ENCODE measurements at places on chromosomes 2 and 18. TPM values are rescaled to one million over a fixed set of nuclear protein-coding genes. Genes with fewer than 3 reads are reported as not detected.
A peak's percentile ranks its signal among the peaks of the same experiment; 100 is the strongest.

DNA sequence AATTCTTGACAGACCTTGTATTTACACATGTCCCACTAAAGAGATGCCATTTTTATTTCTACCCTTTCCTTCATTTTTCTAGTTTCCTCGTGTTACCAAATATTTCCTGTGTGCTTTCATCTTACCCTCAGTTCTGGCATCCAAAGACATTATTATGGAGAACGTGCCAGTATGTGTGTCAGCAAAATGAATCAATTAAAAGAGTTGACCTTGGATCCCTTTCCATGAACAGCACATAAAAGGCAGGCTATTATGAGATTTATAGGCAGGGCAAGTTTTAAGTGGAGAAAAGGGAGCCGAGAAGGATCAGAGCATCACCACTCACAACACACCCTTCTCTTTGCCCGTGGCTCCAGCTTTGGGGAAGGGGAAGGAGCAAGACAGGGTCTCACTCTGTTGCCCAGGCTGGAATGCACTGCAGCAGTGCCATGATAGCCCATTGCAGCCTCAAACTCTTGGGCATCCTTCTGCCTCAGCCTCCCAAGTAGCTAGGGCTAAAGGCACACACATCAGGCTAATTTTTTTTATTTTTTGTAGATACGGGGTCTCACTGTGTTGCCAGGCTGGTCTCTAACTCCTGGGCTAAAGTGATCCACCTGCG, 149.9 kb downstream of the GFPT1 start:
- DNase-seq, result no peak

DNA sequence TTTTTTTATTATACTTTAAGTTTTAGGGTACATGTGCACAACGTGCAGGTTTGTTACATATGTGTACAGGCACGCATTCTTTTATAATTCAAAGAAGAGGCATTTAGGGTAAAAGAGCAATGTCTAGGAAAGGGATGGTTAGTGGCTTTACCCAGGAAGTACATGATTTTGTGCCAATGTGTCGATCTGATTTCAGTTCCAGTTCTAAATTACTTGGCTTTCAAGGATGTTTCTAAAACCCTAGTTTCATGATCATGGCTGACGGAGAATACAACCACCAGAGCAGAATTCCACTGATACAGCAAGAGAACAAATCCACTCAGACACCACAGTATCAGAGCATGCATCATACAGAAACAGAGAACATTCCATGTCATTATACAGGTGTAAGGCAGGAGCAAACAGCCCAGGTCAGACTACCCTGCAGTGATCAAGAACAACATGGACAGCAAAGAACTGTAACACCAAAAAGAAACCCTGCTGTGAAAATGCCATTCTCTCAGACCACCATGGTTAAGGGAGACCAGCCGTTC, 116.7 kb upstream of the STK17B start:
- DNase-seq, result no peak

DNA sequence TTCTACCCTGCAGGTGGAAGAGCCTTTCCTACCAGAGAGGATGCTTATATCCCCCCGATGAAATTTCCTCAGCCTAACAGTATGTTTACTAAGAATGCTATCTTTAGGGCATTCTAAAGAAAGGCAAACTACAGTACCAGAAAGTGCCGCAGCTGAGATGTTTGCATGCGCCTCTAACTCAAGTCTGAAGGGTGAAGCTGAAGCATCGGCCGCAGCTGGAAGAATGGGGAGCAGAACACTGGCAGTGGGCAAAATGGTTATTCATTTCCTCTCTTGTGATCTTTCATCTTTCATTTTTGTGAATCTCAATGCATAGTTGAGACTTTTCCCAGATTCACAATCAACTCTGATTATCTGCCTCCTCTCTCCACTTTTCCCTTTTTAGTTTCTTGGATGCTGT, 648.2 kb upstream of the ZEB2 start:
- no peak for DNase-seq

NCKAP5 gene
- 1.8 TPM for total RNA-seq

DNA sequence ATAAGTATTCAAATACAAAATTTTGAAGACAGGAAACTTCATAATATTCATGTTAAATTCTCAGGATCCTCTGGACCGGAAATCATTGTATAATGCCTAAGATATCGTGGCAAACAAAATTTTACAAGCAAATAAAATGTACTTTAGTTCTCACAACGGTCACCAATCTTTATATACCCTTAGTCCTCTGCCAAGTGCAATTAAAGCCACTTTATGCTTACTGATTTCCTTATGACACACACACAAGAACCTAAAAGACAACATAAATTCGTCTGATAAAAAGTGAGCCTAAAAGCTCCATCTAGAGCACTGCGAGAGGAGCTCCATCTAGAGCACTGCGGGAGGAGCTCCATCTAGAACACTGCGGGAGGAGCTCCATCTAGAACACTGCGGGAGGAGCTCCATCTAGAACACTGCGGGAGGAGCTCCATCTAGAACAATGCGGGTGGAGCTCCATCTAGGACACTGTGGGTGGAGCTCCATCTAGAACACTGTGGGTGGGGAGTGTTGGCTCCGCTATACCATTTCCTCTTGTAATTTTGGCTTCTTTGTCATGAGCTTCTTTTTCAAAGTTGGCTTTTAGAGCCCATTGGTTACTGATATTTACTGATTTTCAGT, 15.9 kb downstream of the ATP8B1 start:
- no peak for DNase-seq

- no peak for DNase-seq
Measured at GRCh38 chr2:205323929-205324328, 358.4 kb upstream of the NRP2 start.

KCNF1 gene
- total RNA-seq, result not detected

DNA sequence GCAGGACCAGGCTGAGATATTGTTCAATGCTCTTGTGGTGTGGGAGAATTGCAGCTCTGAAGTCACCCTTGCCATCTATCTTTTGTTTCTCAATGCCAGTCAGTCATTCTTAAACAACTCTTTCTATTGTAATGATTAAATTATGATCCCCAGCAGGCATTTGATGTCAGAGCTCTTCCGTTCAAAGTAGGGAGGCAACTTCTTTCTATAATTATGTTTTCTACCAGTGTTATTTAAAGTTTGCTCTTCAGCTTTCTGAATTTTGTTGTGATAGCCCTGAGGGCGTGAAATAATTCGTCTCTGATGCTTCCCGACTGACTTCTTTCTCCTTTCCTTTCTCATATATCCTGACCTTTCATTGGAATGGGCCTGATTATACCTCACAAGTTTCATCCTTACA, 161.4 kb upstream of the KLHL14 start:
- DNase-seq, result no peak

- no peak for DNase-seq
Measured at GRCh38 chr2:37944268-37944667, 19.2 kb downstream of the RMDN2 start.

DNA sequence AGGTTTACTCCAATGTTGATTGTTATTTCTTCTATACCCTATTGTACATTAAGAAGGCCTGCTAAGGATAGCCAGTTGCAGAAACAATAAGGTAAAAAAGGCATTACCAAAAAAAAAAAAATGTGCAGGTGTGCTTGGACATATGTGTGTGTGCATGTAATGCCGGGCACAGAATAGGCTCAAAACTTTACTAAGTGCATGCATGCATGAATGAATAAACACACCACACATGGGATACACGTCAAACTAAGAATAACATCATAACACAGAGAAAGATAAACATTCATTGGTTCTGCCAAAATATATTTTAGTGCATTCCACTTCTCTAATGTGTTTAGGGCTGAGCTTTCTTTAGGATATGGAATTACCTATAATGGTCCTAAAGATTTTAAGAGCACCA, 298.2 kb downstream of the TCF4 start:
- DNase-seq, result no peak

DNA sequence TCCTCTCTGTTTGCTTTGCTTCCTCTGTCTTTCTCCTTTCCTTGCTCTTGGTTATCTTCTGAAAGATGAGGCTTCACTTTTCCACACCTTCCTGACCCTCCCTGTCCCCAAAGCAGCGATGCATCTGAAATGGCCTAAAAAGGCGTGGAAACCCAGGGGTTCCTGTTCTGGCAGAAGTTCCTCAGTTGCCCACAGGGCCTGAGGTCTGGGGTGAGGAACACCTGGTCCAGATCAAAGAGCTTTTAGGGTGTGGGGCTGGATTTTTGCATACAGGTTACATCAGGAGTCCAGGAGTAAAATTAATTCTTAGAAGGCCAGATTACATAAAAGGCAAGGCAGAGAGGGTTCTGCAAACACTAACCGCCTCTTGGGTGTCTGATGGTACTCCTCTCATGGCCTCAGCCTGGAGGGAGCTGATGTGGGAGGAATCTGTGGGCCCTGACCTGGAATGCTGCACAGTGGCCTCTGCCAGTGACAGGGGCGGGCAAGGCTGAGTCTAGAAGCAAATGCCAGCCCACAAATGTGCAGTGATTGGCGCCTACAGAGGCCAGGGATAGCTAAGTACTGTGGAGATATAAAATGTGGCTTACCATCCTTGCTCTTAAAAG, 41.8 kb downstream of the INPP4A start:
- DNase-seq, result no peak

SFTPB gene
- not detected for total RNA-seq

- DNase-seq, result no peak
Measured at GRCh38 chr2:186486651-186487647, 889 bp downstream of the ZC3H15 start.

- DNase-seq, result peak; percentile 73
Measured at GRCh38 chr18:45670281-45670962, 53.6 kb upstream of the SLC14A1 start.

ATRAID gene
- total RNA-seq, result 187 TPM

UGT1A8 gene
- not detected for total RNA-seq

GRCh38 chr18:30689216-30689615, 353.3 kb downstream of the DSC3 start:
- DNase-seq, result no peak

NR4A2 gene
- 0.72 TPM for total RNA-seq

GRCh38 chr18:23136326-23137096, 1.2 kb downstream of the CABLES1 start:
- peak; percentile 96 for DNase-seq

- no peak for DNase-seq
Measured at GRCh38 chr18:76587147-76587878, 92.3 kb upstream of the ZNF516 start.

DNA sequence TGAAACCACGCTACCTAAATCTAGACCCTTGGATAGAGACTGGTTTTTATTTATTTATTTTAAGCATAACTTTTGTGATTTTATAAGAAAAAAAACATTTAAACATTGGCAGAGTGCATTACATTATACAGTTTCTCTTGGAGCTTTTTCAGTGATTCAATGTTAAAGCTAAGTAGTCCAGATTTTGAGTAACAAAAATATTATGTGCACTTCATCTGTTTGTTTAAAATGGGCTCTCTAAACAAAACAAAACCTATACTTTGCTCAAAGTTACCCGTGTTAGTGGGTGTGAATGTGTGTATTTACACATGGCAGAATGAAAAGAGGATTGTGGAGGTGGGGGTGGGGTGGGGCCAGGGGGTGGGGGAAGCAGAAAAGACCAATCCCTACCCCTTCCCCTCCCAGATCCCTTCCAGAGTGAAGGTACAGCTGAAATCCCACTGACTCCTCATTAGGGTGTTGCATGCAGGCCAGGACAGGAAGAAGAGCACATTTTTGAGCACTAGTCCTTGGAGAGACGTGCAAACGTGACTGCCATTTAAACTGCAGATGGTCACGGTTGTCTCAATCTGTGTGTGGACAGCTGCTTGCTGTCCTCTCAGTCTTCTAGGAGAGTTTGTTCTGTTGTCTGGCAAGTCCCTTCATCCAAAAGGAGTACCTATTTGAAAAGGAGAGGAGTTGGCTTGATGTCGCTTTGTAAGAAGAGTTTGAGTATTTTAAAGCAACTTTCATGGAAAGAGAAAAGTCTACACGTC, 303.0 kb downstream of the ICOS start:
- no peak for DNase-seq

LIMS4 gene
- 15.9 TPM for total RNA-seq

DNA sequence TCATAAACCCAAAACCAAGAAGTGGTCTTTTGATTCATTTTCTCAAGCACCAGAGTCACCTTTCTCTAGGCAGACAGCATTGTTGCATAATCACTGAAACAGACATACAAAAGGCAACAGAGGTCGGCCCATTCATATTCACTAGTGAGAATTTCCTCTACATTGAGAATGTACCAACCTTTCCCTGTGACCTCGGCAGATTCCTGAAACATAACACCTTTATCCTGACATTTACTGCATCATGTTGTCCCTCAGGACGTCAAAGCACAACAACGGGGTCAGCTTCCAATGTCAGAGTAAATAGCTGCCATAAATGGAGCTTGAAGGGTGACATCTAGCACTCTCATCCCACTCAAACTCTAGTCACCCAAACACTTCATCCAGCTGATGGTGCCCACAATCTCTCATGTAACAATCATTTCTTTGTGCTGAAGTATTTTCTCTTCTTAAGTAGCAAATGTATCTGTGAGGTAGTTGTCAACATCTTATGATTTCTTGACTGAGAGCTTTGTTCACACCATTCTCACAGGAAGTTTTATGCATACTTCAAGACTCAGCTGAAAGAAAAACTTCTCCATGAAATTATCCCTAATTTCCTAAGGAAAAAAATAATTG, 802.6 kb upstream of the CHAC2 start:
- DNase-seq, result no peak

UGT1A3 gene
- not detected for total RNA-seq

GRCh38 chr2:235005603-235006259, 53.9 kb downstream of the SH3BP4 start:
- DNase-seq, result peak; percentile 75

DNA sequence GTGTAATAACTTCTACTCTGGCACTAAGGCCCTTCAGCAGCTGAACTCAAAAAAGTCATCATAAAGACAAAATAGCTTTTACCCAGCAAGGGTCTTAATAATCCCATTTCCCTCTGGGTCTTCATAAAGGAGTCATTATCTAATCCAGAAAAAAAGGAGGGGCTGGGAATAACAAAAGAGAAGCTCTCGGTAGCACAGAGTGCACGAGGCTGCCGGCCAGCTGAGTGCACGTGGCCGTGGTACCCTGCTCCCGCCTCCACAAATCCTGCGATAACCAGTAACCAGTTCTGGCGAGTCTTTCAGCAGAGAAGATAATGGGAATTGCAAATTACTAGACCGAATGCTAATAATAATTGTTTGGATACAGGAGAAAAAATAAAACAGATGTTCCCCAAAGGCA, 7.5 kb downstream of the NRP2 start:
- no peak for DNase-seq

DNA sequence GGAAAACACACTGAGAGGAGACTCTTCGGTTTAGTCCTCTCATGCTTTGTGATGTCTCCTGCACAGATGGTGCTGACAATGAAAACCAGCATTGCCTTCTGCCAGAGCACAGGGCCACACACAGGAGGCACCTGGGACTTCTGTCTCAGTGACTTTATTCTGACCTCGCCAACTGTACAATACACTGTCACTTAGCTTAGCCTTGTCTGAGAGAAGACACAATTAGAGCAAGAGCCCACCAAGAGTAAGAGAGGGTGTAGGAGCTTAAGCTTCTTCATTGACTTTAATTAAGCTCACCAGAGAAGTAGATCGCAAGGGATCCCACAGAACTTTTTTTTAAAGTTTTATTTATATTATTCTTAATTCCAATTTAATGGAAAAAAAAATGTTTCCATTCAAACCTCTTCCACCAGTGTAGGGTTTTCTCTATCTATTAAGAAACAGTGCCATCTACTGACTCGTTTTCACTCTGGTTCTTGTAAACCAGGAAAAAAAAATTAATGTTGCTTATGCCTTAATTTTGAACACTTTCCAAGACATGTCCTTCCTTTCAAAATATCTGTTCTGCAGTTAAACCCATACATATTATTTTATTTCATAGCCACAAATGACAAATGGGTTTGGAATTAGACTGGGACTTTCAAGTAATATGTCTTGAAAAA, 42.4 kb upstream of the DDX18 start:
- peak; percentile 15 for DNase-seq

VAPA gene
- total RNA-seq, result 316 TPM

GRCh38 chr2:200618590-200619021, 32.8 kb downstream of the AOX1 start:
- no peak for DNase-seq

TMEM247 gene
- total RNA-seq, result not detected

Data from osteoblast (primary cell).